ENCODE measurements at places on chromosomes 11 and 22. TPM values are rescaled to one million over a fixed set of nuclear protein-coding genes. Genes with fewer than 3 reads are reported as not detected.

KRTAP5-8 gene
- not detected for total RNA-seq

OTOG gene
- not detected for total RNA-seq

P4HA3 gene
- total RNA-seq, result not detected

PGA5 gene
- total RNA-seq, result not detected

MS4A12 gene
- total RNA-seq, result not detected

CD248 gene
- total RNA-seq, result not detected

GLB1L3 gene
- 8.6 TPM for total RNA-seq

TCN1 gene
- total RNA-seq, result not detected

GSTT2 gene
- total RNA-seq, result not detected

RAB3IL1 gene
- total RNA-seq, result 0.21 TPM

OR2AG2 gene
- total RNA-seq, result not detected

SYNGR1 gene
- total RNA-seq, result not detected

CYP2D6 gene
- 1.5 TPM for total RNA-seq

NRGN gene
- 15.3 TPM for total RNA-seq

MMP11 gene
- total RNA-seq, result 0.70 TPM

MS4A6E gene
- total RNA-seq, result not detected

TNNT3 gene
- total RNA-seq, result 6.8 TPM

UBQLNL gene
- not detected for total RNA-seq

TMEM86A gene
- 0.50 TPM for total RNA-seq

ADSL gene
- 143 TPM for total RNA-seq

POTEH gene
- total RNA-seq, result not detected

PTPN5 gene
- total RNA-seq, result not detected

GDPD4 gene
- not detected for total RNA-seq

CHRM4 gene
- total RNA-seq, result not detected

YAP1 gene
- total RNA-seq, result 0.24 TPM

OR52A5 gene
- not detected for total RNA-seq

VSIG2 gene
- 0.31 TPM for total RNA-seq

MYO18B gene
- total RNA-seq, result 0.22 TPM

LRRN4CL gene
- total RNA-seq, result 0.12 TPM

SYT7 gene
- not detected for total RNA-seq
